ENCODE measurements at places on chromosomes 3 and 15.

DNA sequence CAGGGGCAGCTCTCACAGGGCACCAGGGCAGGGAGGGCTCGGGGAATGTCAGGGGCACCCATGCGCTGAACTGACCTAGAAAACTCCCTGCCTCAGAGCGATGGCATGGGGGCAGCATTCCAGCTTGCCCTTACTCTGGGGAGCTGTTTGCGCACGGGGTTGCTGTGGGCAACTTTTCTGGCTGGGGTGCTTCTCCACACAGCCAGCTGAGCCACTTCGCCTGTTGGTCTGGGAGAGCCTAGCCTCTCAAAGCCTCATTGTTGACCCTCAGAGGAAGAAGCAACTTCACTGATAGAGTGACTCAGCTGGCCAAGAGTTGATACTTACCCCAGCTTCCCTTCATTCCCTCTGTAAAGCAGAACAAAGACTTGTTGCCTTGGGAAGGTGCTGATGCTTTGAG, 42.6 kb upstream of the MRPS22 start:
- no peak for DNase-seq

DNA sequence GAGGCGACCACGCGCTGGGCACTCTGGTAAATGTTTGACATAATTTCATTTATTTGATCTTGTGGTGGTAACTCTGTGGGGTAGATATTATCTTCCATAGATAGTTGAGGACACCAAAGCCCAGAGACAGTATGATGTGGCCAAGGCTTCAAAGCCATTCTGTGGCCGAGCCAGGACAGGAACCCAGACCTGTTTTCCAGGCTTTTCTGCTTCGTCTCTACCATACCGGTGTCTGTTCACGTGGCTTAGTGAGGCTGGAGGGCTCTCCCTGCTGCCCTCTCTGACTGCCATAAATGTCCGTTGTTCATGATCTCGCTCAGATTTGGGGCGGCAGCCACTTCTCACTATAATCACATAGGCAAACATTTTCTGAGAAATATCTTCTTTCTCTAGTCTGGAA, 134.7 kb downstream of the PEX5L start:
- DNase-seq, result no peak

- no peak for DNase-seq
Observed at GRCh38 chr3:166634091-166634746, 745.9 kb downstream of the ZBBX start.

DNA sequence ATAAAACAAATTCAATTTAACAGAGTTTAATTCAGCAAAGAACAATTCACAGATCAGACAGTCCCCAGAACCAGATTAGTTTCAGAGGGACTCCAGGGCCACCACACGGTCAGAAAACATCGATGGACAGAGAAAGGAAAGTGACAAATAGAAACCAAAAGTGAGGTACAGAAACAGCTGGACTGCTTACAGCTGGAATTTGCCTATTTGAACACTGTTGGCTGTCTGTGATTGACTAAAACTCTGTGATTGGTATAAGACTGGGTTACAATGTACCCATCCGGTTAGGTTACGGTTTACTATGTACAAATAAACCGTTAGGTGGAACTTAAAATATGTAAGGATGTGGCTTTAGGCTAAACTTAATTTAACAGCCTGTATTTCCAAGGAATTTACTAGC, 30.3 kb downstream of the MOBP start:
- DNase-seq, result no peak

DNA sequence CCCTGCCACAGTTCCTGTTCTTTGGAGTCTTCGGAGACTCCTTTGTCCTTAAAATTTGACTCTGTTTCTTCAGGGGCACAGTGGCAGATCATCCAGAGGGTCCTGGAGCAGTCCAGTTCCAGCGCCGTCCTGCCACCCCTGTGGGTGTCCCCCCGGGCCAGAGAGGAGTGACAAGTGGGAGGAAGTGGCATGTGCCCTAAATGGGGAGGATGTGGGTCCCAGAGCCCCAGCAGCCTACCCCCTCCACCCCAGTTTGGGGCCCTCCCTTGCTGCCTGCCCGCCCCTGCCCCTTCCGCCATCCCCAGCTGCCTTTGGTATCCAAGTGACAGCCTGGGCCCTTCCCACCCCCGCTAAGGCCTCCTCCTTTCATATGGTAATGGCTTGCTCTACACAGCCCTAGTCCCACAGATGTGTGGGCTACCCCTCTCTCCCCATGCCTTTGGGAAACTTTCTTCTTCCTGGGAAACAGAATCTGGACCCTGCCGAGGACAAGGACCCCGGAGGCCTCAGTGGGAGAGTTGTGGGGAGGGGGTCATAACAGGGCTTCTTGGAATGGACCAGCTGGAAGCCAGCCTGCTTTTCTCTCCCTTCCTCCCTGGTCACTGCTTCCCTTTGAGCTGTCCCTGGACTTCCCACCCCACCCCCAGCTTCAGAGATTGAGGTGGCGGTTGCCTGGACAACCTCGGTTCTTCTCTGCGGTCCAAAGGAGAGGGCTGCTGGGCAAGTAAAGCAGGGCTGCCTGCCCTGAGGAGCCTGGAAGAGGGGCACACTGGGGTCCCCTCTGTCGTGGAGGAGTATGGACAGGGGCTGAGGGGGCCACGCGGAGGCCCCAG, 43.2 kb downstream of the KLHL25 start:
- no peak for DNase-seq

- no peak for DNase-seq
Observed at GRCh38 chr3:61901496-61901895, 340.1 kb downstream of the PTPRG start.

GRCh38 chr15:25171111-25171811, 216.5 kb downstream of the SNRPN start:
- no peak for DNase-seq

GRCh38 chr3:55373423-55373822, 113.7 kb downstream of the WNT5A start:
- no peak for DNase-seq

- no peak for DNase-seq
Observed at GRCh38 chr3:51530485-51530884, 8.0 kb upstream of the RAD54L2 start.

DNA sequence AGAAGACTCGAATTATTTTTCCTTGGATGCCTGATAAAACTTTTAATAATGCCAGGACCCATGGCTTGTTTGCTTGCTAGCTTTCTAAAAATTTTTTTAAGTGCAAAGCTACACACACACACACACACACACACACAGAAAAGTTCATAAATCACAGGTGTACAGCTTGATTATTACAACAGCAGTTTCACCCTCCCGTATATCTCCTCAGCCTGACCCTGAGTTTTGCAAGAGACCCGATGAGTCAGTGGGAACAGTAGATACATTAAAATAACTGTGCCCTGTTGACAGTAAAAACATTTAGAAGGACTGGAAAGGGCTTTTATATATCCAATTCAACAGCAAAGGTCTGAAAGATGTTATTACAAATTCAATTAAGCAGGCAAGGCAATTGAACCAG, 46.7 kb downstream of the EMC4 start:
- no peak for DNase-seq

DNA sequence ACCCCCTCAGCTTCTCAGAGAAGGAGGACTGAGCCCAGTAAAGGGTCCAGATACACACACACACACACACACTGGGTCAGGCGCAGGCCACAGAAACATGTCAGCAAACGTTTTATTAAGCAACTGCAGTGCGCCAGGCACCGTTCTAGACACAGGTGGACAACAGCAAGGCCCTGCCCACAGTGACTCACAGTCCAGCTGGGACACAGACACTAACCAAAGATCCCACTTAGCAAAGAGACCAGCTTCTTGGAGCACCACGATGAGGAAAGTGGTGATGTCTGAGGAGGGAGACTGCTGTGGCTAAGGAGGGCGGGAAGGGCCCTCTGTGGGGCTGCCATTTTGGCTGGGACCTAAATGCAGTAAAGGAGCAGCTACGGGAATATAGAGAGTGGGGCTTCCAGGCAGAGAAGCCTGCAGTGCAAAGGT, 2.8 kb upstream of the VILL start:
- DNase-seq, result no peak

DNA sequence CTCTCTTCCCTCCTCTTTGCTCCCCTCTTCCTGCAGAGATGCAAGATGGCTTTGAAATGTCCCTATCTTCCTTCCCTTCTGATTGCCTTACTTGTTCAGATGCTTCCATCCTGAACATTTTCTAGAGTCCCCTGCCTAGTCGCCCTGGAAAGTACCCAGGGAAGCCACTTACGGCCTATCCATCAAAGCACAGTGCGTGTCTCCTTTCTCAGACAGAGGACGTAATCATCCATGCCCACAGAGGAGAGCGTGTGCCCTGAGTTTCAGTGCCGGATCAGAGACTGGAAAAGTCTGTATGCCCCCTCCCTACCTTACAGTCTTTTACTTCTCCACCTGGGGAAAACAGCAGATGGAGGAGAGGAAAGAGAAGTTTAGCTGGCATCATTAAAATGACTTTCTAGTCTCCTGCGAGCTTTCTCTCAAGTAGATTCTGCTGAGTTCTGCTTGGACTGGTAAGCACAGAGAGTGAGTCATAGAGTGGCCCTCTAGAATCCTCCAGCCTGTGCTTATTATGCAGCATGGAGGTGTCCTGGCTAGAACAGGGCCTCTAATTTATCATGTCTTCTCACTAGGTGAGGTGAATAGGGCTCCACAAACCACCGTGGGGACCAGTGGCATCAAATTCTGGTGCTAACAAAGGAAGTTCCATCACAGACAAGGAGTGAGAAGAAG, 114.6 kb downstream of the SLCO3A1 start:
- DNase-seq, result no peak

- no peak for DNase-seq
Observed at GRCh38 chr15:49468481-49468839, 45.4 kb downstream of the FGF7 start.

- DNase-seq, result no peak
Observed at GRCh38 chr15:58932710-58933280, 684 bp downstream of the SLTM start.

DNA sequence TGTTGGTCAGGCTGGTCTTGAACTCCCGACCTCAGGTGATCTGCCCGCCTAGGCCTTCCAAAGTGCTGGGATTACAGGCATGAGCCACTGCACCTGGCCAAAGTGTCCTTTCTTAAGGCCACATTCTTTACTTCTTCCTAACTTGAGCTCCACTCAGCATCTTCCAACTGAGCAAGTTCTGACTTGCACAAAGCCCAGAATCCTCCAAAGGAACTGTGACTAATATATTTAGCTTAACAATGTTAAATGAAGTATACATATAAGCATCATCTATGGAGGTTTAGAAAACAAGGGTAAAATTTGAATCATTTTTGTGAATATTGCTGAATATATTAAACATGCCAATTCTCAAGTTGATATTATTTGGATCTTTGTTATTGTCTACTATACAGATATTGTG, 93.7 kb downstream of the SHQ1 start:
- DNase-seq, result no peak
